Spleen (tissue), 13 donors: ENCODE measurements at places on chromosomes 3 and 15. TPM values are rescaled to one million over a fixed set of nuclear protein-coding genes. Genes with fewer than 3 reads are reported as not detected.

The CIDEC gene
- not detected for total RNA-seq

The CD200R1 gene
- 10.1 TPM for total RNA-seq

The SYNM gene
- total RNA-seq: 4.5 TPM

The FBXO40 gene
- total RNA-seq: not detected

The ARRDC4 gene
- total RNA-seq: 11.7 TPM

The GPR27 gene
- 10.6 TPM for total RNA-seq

The ABHD2 gene
- 156 TPM for total RNA-seq

The SERPINI2 gene
- total RNA-seq: not detected

The KLHL6 gene
- 39.3 TPM for total RNA-seq

The SCG5 gene
- total RNA-seq: not detected

The TYRO3 gene
- 24.2 TPM for total RNA-seq

The CLDN16 gene
- total RNA-seq: not detected

The ADAMTSL3 gene
- 4.2 TPM for total RNA-seq

The ZCWPW2 gene
- not detected for total RNA-seq

The GRAMD2A gene
- total RNA-seq: not detected

The CTXND1 gene
- total RNA-seq: 3.3 TPM

The KNL1 gene
- total RNA-seq: 4.3 TPM

The DALRD3 gene
- total RNA-seq: 27.5 TPM

The ACKR4 gene
- 1.5 TPM for total RNA-seq

The DPPA2 gene
- total RNA-seq: not detected

The GOLGA8G gene
- total RNA-seq: not detected

The TRIM42 gene
- not detected for total RNA-seq

The COLQ gene
- total RNA-seq: 29.8 TPM

The CLDN18 gene
- not detected for total RNA-seq

The PEX5L gene
- total RNA-seq: not detected

The ASB14 gene
- not detected for total RNA-seq

The FBXW12 gene
- total RNA-seq: 0.42 TPM

The OIP5 gene
- total RNA-seq: not detected

The CLSTN2 gene
- 0.13 TPM for total RNA-seq

The PLD1 gene
- total RNA-seq: 74.3 TPM

The MME gene
- total RNA-seq: 22.3 TPM

The TMEM39A gene
- 72.5 TPM for total RNA-seq

The AQP9 gene
- 32.7 TPM for total RNA-seq

The ZIC1 gene
- not detected for total RNA-seq
